HEK293T (cell line): ENCODE measurements at places on chromosomes 16 and 17.

DNA sequence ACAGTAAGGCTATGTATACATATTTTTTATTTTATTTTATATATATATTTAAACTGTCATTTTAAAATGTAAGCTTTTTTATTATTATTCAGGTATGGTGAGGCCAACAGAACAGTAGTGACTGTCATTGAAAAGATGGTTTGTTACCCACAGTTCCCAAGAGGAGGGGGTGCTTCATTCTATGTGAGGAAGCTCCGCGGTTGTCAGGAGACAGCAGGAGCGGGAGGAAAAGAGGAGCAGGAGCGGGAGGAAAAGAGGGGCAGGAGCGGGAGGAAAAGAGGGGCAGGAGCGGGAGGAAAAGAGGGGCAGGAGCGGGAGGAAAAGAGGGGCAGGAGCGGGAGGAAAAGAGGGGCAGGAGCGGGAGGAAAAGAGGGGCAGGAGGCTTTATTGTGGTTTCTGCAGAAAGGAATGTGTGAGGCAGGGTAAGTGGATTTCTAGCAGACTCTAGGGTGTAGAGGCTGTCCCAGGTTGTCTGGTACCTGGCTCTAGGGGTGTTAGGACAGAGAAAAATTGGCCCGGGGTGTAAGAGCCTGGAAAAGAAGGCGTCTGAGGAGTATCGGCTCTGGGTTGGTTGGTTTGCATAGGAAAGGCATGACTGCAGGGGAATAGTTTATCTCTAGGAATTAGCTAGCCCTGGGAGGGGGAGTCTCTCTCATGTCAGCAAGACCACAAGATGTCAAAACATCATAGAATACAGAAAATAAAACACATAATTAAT lies 64.0 kb downstream of the GP2 start:
- no peak for DNase-seq

- DNase-seq = no peak
These were observed 38.0 kb downstream of the SF3B3 start for GRCh38 chr16:70561623-70562022.

GRCh38 chr17:28807925-28808634 lies 34.5 kb downstream of the FAM222B start:
- peak; percentile 5 for DNase-seq

DNA sequence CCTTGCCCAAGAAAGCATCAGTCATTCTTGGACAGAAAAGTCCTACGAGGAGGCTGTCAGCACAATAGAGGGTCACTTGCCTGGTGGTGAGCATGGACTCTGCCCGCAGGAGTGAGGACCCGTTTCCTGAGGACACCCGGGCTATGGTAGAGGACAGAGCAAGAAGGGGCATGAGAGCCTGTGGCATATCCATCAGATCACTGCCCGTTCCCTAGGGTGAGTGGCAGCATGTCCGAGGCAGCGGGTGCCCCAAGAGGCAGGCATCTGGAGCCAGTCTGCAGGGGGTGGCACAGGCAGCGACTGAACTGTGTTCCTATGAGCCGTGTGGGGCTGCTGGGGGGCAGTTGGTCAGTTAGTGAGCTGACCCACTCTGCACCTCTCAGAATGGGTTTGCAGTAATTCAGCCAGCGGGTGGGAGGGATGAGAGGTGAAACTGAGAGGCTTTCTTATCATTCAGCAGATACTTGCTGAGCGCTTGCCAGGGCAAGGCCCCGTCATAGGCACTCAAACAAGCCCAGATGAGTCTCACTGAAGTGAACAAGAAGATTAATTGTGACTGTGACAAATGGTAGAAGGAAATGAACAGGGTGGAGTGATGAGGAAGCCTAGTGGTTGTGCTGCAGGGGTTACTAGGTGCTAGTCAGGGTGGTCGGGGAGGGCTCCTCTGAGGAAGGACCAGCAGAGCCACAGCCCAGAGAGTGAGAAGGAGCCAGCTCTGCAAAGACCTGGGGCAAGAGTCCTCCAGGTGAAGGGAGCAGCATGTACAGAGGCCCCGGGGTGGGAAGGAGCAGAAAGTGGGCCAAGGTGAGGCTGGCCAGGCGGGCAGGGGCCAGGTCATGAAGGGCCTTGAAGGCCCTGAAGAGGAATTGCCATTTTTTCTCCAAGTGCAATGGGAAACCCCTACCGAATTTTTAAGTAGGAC lies 87.9 kb downstream of the CLEC16A start:
- no peak for DNase-seq

GRCh38 chr16:74183601-74184360 lies 112.8 kb upstream of the PSMD7 start:
- no peak for DNase-seq

DNA sequence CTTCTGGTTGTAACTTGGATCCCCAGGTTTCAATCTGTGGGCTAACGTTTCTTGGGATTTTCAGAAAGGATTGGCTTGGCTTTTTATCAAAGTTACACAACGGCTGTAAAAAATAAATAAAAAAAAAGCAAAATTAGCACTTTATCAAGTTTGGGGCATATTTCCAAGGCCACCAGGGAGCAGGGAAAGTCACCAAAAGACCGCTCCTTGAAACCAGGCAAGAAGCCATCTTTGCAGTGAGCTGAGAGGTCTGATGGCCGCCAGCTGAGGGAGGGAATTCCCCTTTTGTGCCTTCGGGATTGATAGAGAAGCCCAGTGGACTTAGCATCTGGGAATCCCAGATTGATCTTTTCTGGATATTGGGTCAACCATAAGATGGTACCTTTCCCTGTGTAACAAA lies 192.2 kb downstream of the WWOX start:
- DNase-seq = no peak

DNA sequence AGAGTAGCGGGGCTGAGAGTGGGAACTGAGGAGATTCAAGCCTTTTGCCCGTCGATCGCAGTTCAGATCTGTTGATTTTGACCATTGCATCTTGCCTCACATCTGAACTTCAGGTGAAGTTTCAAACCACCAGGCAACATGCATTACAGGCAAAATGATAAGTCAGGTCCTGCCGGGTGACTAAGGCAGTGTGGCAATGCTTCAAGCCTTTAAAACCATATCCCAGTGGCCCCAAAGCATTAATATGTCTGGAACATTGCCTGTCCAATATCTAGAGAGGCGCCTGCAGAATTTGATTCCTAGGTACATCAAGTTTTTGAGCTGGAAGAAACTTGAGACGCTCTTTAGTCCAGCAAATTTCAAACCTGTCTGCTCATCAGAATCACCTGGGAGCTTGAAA lies 502.8 kb downstream of the MAF start:
- no peak for DNase-seq

DNA sequence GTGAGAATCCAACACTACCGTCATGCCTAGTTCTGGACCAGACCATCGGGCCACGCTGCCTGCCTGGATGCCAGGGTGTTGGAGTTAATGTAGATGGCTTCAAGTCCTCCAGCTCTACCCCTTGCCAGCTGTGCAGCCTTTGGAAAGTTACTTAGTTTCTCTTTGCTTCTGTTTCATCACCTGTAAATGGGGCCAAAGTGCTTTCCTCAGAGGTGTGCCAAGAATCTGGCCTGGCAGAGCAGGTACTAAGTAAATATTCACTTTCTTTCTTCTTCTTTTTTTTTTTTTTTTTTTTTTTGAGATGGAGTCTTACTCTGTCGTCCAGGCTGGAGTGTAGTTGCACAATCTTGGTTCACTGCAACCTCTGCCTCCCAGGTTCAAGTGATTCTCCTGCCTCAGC lies 159.5 kb upstream of the RPL38 start:
- DNase-seq = no peak
